ENCODE measurements at places on chromosomes 5 and 9. TPM values are rescaled to one million over a fixed set of nuclear protein-coding genes. Genes with fewer than 3 reads are reported as not detected.

DNA sequence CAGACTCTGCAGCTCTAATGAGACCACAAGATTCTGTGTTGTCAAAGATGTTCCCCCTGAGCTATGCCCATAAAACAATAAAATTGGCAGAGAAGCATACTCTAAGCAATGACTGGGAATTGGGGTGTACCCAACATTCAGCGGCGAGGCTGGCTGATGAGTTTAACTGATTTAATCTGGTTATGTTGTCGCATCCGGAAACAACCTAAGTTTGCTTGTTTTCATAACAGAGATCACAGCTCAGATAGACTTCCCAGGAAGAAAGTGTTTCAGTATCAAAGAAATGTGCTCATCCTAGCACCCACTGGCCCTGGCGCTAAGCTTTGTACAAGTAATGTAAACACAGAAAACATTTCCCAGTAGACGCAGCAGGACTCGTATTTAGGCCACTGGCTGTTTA, 7.4 kb downstream of the SEMA5A start:
- DNase-seq: no peak
- no peak overlapping the region for H3K27ac ChIP-seq
- no peak overlapping the region for H3K4me3 ChIP-seq
- H3K4me1 ChIP-seq: peaks cover 23% of the 10 kb centered on the region
- no peaks in the 10 kb centered on the region for H3K36me3 ChIP-seq

GRCh38 chr9:131722255-131722654, 17.6 kb downstream of the RAPGEF1 start:
- peaks cover 4% of the 10 kb centered on the region for H3K36me3 ChIP-seq
- H3K27ac ChIP-seq: no peak overlapping the region
- peaks cover 5% of the 10 kb centered on the region for H3K4me1 ChIP-seq
- DNase-seq: no peak
- no peak overlapping the region for H3K4me3 ChIP-seq
- no peaks in the 10 kb centered on the region for H3K27me3 ChIP-seq

GRCh38 chr9:108956022-108956630, 21.9 kb downstream of the ABITRAM start:
- H3K4me3 ChIP-seq: no peak overlapping the region
- no peak overlapping the region for H3K27ac ChIP-seq
- H3K36me3 ChIP-seq: peaks cover 8% of the 10 kb centered on the region
- H3K4me1 ChIP-seq: no peaks in the 10 kb centered on the region

DNA sequence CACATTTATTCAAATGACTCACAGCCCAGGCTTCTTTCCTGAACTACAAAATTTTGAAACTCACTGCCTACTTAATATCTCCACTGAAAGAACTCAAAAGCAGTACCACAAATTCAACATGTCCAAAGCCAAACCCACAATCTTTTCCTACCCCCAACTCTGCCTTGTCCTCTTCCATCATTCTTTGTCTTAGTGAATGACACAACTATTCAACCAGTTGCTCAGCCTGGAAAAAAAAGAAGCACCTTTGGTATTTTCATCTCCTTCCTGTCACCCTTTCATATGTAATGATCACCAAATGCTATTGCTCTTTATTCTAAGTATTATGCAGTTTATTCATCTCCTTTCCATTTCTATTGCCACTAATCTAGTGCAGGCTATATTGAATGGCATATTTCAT, 216.3 kb downstream of the TMEM232 start:
- no peaks in the 10 kb centered on the region for H3K36me3 ChIP-seq
- no peaks in the 10 kb centered on the region for H3K27me3 ChIP-seq
- H3K4me3 ChIP-seq: no peak overlapping the region
- H3K27ac ChIP-seq: peak overlapping the region; percentile 91

DNA sequence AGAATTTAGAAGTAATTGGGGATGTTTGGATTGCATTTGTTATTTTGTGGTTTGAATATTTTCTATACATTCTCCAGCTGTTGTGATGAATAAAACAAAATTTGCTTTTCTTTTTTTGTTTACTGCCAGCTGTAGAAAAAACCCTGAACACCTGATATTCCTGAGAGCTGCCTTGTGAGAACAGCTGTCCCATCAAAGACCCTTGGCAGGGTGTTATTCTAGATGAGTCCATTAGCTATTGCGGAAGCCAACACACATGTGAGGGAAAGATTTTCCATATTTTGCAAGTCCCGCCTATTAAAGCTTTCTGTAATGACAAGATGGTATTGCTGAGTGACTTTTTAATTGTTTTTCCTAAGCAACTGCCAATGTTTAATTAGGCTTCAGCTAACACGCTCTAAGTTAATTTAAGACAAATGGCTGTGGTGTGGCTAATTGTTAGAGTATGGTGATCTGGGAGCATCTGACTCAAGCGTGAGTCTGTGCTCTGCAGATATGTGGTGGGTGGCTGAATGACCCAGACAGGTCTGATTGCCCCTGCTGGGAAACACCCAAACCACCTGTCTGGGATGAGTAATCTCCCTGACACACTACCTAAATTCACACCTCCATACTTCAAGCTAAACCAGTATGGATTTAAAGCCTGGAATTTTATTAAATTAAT, 86.5 kb upstream of the PRLR start:
- DNase-seq: no peak
- no peak overlapping the region for H3K27ac ChIP-seq

DNA sequence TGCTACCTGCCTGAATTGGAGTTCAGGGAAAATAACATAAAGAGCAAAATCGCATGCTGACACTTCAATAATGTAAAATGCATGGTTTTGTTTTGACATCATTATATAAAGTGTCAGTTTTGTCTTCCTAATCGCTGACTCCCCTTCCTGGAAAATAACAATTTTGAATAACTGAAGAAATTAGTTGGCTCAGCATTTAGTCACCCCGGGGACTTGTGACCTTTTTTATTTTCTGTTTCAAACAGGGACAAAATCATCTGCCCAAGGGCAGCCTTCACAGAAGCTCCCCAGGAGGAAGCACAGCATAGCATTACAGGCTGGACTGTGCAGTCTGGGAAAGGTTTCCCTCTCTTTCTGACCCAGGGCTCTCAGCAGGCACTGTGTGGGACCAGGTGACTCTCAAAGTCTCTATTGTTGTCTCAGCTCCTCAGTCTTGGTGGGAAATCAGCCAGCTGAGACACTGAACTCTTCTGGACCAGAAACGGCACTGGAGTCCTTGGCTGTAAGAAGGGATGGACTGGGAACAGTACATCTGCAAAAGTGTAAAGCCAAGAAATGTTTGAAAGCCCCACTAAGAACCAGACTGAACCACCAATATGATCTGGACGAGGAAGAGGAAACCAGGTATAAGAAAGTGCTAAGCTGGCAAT, 671.3 kb upstream of the KLF4 start:
- no peaks in the 10 kb centered on the region for H3K27me3 ChIP-seq
- H3K36me3 ChIP-seq: no peaks in the 10 kb centered on the region
- H3K4me3 ChIP-seq: no peak overlapping the region
- DNase-seq: no peak
- H3K4me1 ChIP-seq: peaks cover 15% of the 10 kb centered on the region

- H3K27me3 ChIP-seq: peaks cover 28% of the 10 kb centered on the region
- peak overlapping the region; percentile 81 for H3K4me3 ChIP-seq
- H3K4me1 ChIP-seq: peaks cover 23% of the 10 kb centered on the region
- 0 out of 2 replicates have a peak, but pooled peaks cover 6% of the 10 kb centered on the region for H3K36me3 ChIP-seq
These were observed 796 bp upstream of the GADD45G start for GRCh38 chr9:89603767-89604665.

DNA sequence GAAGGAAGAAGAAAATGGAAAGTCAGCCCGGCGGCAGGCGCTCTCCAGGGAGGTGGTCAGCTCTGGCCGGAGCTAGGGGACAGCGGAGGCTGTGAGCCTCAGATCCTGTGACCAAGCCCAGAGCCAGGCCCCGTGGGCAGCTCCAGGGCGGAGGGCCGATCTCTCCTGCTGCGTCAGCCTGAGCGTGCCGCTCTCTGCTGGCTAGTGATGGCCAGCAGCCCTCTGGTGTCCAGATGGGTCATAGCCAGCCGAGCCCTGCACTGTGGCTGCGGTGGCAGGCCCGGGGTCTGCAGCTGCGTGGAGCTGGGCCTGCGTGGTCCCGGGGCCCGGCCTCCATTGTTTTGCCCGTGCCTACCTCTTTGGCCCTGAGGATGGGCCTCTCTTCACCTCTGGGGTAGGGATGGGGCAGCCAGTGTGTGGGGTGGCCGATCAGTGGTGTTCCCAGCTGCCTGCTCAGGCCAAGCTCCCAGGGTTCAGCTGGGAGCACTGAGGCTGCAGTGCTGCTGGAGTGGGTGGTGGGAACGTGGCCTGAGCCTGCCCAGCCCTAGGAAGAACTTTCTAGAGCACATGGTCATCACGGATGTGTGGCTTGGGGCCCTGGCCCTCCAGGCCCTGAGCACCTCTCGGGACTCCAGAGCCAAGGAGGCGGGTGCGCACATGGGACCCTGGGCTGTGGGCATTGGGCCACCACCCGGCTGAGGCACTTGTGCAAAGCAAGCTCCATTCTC, 17.1 kb upstream of the NRARP start:
- H3K36me3 ChIP-seq: no peaks in the 10 kb centered on the region
- H3K4me1 ChIP-seq: peaks cover 6% of the 10 kb centered on the region
- H3K27me3 ChIP-seq: no peaks in the 10 kb centered on the region
- H3K4me3 ChIP-seq: no peak overlapping the region
- 0 out of 2 replicates have a peak overlapping the region, but pooled peaks have one; percentile 57 for H3K27ac ChIP-seq

- H3K4me3 ChIP-seq: no peak overlapping the region
- no peaks in the 10 kb centered on the region for H3K27me3 ChIP-seq
- no peak for DNase-seq
- H3K36me3 ChIP-seq: no peaks in the 10 kb centered on the region
- H3K4me1 ChIP-seq: peaks cover 19% of the 10 kb centered on the region
These were observed 371.2 kb downstream of the NFIB start for GRCh38 chr9:13942695-13943094.

DNA sequence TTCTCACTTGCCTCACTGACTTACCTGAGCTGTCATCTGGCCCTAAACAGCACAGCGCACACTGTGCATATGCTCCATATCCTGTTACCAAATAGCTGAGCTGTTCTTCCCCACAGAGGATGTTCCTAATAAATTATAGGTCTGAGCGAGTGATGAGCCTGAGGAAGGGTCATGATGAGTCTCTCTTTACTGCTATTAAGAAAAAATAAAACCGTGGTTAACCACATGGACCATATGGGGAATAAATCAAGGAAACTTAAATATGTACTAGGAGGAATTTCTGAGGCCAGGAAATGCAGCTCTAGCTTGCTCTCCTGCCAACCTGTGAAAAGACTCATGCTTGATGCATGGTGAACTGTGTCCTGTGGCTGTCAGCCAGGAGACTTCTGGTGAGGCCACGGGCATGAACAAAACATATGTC, 424.8 kb upstream of the DMAC1 start:
- H3K27me3 ChIP-seq: no peaks in the 10 kb centered on the region
- H3K4me1 ChIP-seq: no peaks in the 10 kb centered on the region
- H3K4me3 ChIP-seq: no peak overlapping the region
- DNase-seq: no peak

DNA sequence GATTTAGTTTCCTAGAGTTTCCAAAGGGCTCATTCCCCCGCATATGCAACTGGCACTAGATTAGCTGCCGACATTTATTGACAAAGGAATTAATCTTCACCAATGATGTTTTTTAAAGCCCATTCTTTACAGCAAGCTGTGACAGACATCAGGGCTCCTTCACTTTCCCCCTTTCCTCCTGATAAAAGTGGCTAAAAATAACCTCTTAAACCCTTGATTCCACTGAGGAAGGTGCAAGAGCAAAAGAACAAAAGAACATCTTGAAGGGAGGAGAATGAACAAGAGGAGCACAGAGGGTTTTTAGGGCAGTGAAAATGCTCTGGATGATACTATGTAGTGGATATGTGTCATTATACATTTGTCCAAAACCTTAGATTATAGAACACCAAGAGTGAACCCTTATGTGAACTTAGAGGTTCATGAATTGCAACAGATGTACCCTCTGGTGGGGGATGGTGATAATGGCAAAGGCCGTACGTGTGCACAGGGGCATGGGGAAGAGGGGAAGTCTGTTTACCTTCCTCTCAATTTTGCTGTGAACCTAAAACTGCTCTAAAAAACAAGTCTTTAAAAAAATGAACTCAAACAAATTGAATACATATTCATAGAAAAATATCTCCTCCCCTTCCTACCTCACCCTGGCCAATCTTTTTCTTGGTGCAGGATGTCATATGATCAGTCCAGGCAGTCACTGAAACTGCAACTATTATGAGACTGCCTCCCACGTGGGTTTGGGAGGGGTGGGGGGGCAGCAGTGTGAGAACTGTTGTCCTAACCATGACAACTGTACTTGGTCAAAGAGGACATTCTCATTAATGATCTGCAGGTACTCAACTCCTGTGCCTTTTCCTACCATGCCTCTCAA, 83.0 kb downstream of the MARCHF3 start:
- 0 out of 2 replicates have a peak overlapping the region, but pooled peaks have one; percentile 8 for H3K27ac ChIP-seq
- DNase-seq: no peak
- no peak overlapping the region for H3K4me3 ChIP-seq
- H3K36me3 ChIP-seq: no peaks in the 10 kb centered on the region
- peaks cover 28% of the 10 kb centered on the region for H3K4me1 ChIP-seq

- peaks cover 74% of the 10 kb centered on the region for H3K27me3 ChIP-seq
- peaks cover 8% of the 10 kb centered on the region for H3K36me3 ChIP-seq
- no peak for DNase-seq
- peaks cover 28% of the 10 kb centered on the region for H3K4me1 ChIP-seq
- H3K4me3 ChIP-seq: no peak overlapping the region
These were observed 164.0 kb upstream of the ZNF608 start for GRCh38 chr5:124910354-124911016.

DNA sequence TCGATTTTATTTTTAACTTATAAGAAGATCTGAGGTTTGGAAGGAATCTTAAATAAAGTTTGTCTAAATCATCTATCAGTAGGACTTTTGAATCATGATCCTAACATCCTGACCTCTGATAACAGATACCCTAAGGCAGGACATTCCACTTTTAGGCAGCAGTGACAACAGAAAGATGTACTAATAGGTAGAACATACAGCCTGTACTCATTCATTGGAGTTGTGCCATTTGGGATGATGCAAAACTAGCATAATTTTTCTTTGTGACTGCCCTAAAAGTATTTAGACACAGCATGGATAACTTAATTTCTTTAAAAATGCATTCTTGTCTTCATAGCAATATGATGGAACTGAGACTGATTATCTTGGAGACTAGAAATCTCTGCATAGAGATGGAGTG, 39.7 kb downstream of the CDC42SE2 start:
- H3K4me1 ChIP-seq: peaks cover 11% of the 10 kb centered on the region
- peaks cover 14% of the 10 kb centered on the region for H3K36me3 ChIP-seq
- no peaks in the 10 kb centered on the region for H3K27me3 ChIP-seq
- H3K27ac ChIP-seq: no peak overlapping the region

- DNase-seq: no peak
- H3K36me3 ChIP-seq: no peaks in the 10 kb centered on the region
- no peaks in the 10 kb centered on the region for H3K4me1 ChIP-seq
- H3K27ac ChIP-seq: no peak overlapping the region
- no peaks in the 10 kb centered on the region for H3K27me3 ChIP-seq
These were observed 411.1 kb upstream of the ITGA1 start for GRCh38 chr5:52376592-52376991.

DNA sequence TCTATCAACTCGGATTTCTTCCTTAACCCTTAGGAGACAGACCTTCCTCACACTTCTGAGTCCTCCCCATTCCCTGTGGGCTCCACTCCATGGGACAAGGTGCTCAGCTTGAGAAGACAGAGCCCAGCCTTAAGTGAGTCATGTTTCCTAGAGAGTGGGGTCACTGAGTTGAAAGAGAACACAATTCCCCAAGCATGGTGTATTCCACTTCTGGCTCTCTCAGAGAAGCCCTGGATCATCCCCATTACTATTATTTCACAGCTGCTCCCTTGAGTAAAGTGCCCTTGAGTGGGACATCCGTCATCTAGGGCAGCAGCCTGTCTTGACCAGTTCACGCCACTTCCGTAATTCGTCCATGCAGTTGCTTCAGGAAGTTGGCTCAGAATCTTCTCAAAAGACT, 604.8 kb downstream of the BNC2 start:
- no peak for DNase-seq
- peaks cover 22% of the 10 kb centered on the region for H3K4me1 ChIP-seq
- H3K27ac ChIP-seq: no peak overlapping the region
- H3K4me3 ChIP-seq: no peak overlapping the region
- H3K36me3 ChIP-seq: no peaks in the 10 kb centered on the region

SOHLH1 gene
- not detected for total RNA-seq

GNA14 gene
- total RNA-seq: 21.0 TPM

NSG2 gene
- total RNA-seq: not detected

Data from WTC11 (cell line).